ENCODE measurements at places on chromosomes 4 and X.

DNA sequence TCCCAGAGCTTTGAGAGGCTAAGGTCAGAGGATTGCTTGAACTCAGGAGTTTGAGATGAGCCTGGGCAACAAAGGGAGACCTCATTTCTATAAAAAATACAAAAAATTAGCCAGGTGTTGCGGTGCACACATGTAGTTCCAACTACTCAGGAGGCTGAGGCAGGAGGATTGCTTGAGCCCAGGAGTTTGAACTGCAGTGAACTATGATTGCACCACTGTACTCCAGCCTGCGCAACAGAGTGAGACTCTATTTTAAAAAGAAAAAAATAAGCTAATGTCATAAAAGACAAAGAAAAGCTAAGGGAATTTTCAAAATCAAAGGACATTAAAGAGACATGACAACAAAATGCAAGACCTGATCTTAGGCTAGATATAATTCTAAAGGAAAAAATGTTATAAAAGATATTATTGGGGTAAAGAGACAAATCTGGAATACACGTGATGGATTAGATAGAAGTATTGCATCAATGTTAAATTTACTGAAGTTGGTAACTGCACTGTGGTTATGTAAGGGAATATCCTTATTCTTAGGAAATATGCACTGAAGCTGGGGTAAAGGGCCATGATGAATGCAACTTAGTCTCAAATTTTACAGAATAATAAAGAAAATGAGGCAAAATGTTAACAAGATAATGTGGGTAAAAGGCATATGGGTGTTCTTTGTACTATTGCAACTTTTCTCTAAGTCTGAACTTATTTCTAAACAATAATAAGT, 75.2 kb downstream of the SPRY1 start:
- no peak for DNase-seq

GRCh38 chr4:159010100-159010499, 92.8 kb upstream of the RAPGEF2 start:
- DNase-seq: no peak

- no peak for DNase-seq
These were observed 72.7 kb downstream of the EFNB1 start for GRCh38 chrX:68901519-68901918.

GRCh38 chrX:135484641-135485289, 35.7 kb upstream of the INTS6L start:
- DNase-seq: peak; percentile 65

- peak; percentile 90 for DNase-seq
These were observed 506.9 kb upstream of the PCDH10 start for GRCh38 chr4:132642016-132642817.

GRCh38 chr4:19193274-19193981, 1058.3 kb upstream of the SLIT2 start:
- peak; percentile 25 for DNase-seq

DNA sequence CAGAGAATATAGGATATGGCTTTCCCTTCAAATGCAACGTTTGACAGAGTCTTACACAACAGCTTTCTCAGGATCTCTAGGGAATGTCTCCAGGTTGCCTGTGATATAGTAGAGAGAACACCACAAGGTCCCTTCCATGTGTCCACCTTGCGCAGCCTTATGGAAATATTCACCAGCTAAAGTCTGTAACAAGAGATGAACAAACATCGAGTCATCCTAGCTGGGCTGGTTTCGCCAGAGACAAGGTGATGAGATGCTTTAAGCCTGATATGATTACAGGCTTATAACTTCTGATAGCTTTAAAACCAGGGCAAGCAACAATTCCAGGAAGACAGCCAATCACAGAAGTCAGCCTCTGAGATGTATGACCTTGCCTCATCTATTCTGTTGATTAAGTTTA, 83.8 kb downstream of the SEL1L3 start:
- DNase-seq: no peak

DNA sequence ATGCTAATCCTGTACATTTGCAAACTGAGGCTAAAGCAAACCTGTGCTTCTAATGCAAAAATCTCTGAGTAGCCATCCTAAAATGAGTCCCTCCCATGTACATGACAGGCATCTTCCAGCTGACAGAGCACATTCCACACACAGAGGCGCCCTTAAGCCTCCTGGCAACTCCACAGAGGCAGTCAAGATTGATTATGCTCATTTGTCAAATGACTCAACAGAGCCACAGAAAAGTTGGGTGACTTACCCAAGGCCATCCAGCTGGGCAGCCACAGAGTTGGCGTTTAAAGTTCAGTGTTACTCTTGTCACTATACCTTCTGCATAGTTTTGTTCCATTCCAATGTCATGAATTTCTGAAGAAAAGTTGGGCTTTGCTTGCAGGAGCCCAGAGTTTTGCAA, 394.6 kb upstream of the FGF13 start:
- no peak for DNase-seq

GRCh38 chr4:124265701-124266100, 446.8 kb downstream of the ANKRD50 start:
- no peak for DNase-seq

DNA sequence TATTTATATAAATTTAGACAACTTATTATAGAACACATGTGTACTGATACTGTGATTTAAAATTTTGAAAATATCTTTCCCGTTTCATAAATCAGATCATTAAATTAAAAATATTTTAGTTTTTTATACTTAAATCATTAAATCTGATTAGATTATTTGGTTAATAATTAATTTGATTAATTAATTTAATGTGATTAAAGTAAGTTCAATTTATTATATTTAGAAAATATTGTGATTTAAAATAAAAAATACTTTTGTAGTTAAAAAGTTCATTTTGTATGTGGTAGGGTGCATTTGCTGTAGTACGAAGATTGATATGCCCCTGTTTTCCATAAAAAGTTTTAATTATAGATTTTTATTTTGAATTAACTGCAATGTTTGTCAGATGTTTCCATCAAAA, 1323.4 kb downstream of the RAPGEF2 start:
- no peak for DNase-seq

GRCh38 chr4:184316821-184317220, 99.1 kb upstream of the ENPP6 start:
- no peak for DNase-seq

- DNase-seq: no peak
These were observed 239.3 kb downstream of the GRIA2 start for GRCh38 chr4:157459785-157460184.

GRCh38 chrX:1440506-1440905, 12.2 kb downstream of the ASMTL start:
- DNase-seq: no peak

DNA sequence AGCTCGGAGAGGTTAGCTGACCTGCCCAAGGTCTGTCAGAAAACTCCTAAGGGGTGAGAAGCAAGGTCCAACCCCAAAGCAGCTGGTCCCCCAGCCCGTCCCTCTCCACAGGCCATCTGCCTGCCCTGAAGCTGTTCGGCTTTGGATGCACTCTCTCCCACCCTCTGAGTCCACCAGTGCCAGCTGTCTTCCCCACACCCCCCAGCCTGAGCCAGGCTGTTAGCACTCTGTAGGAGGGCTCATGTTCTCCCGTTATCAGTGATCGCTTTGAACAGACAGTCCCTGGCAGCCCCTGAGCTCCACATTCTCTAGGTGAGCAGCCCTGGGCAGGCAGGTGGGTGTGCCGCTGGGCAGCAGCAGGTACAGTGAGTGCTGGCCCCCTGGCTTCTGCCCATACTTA, 16.0 kb downstream of the ZNF185 start:
- DNase-seq: no peak

GRCh38 chr4:2745516-2745915, 10.6 kb downstream of the TNIP2 start:
- DNase-seq: no peak

- DNase-seq: no peak
These were observed 109.4 kb upstream of the AFAP1 start for GRCh38 chr4:8048856-8049676.

DNA sequence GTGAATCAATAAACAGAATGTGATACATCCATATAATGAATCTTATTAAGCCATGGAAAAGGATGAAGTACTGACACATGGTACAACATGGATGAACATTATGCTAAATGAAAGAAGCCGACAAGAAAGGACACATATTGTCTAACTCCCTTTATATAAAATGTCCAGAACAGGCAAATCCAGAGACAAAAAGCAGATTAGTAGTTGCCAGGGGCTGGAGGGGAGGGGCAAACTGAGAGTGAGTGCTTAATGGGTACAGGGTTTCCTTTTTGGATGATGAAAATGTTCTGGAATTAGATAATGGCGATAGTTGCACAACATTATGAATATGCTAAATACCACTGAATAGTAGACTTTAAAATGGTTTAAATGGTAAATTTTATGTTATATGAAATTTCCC, 17.4 kb downstream of the ADGRG4 start:
- DNase-seq: no peak

DNA sequence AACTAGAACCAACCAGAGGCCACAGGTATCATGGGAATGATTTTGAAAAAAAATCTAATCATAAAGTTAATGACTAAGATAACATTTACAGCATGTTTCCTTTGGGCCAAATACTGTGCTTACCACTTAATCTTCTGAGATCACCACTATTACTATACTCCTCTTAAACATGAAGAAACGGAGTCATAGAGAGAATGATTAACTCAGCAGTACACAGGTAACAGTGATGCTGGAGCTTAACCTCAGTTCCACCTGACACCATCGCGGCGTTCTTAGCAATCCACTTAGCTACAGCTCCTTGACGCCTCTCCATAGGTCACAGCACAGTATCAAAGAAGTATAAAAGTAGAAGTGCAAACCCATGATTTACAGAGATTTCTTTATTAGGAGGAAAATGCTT, 592.6 kb upstream of the SLIT2 start:
- DNase-seq: no peak

DNA sequence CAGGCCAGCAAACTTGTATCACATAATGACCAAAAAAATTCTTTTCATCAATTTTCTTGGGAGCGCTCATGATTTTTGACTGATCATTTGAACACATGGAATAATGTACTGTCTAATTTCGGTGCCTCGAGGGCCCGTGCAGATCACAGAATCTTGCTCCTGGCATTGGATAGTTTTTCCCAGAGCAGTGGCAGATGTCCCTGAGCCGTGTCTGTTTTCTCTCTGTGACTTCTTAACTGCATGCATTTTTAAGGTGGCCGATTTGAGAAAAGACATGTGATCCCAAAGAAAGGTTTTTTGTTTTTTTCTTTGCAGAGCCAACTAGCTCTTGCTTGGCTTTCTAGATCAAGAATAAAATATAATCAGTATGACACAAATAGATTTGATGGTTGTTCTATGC, 19.7 kb downstream of the GPRIN3 start:
- no peak for DNase-seq

- no peak for DNase-seq
These were observed 27.1 kb downstream of the ATP11C start for GRCh38 chrX:139905743-139906142.

DNA sequence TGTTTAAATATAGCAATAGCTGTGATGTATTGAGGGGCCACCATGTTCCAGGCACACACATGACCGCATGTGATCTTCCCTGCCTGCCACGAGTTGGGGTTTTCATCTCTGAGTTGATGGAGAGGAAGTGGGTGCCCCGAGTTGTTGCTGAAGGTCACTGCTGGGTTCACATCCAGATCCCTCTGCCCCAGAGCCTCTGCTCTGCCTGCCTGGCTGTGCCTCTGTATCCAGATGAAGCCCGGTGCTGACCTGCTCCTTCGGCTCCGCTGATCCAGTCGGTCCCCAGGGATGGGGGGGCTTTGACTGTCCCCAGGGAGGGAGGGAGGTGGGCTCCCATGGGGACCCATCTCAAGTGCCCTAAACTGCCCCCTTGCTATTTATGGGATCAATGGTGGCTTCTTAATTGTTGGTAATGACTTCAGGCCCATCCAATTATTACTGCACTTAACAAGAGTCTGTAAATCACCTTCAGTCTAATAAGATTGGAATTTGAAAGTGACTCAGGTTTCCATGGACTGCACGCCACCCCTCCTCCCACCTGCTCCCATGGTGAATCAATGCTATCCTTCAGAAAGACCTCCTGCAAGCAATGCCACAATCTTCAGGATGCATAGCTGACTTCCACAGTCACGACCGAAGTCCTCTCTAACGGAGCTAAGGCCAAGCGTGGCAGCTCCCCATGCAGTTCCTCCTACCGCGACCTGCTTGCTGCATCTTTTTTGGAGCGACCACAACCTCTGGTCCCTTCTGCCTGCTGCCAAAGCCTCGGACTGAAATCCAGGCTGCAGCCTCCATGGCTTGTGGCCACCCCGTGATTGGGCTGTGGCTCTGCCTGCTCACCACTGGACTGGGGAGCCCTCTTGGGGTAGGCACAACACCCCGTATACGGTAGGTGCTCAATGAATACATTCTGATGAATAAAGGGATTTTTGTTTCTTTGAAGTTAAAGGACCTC, 73.1 kb downstream of the CPZ start:
- DNase-seq: no peak

DNA sequence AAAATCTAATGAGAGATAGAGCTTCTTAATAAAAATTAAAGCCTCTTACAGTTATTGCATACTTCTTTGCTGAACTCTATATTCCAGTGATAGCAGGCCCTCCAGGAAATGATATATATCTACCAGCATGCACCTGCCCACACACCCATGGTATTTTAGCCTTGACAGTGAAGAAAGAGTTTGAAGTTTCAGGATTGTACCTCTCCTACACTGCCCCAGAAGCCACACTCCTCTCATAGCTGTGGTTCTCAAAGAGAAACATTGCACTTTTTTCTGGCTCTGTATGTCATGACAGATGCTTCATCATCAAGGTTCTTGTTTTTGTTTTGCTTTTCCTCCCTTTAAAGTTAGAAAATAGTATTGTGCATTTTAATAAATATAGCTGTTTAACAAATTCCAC, 34.0 kb downstream of the INPP4B start:
- no peak for DNase-seq

DNA sequence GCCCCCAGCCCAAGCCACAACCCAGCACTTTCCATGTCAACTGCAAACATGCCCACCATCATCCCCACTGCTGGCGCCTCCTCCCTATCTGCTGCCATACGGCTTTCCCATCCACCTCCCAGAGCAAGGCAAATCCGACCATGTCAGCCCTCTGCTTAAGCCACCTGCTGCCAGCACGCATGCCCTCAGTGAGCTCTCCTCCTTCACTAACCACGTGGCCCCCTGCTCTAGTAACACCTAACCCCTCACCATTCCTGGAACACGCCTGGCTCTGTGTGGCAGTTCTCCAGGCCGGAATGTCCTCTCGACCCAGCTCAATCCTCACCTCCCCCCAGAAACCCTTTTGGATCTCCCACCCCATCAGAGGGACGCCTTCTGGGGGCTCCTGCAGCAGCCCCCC, 17.4 kb downstream of the BCAP31 start:
- DNase-seq: no peak

GRCh38 chr4:142110136-142110535, 473.8 kb downstream of the IL15 start:
- no peak for DNase-seq

- no peak for DNase-seq
These were observed 98.6 kb upstream of the ATXN3L start for GRCh38 chrX:13418126-13419097.

DNA sequence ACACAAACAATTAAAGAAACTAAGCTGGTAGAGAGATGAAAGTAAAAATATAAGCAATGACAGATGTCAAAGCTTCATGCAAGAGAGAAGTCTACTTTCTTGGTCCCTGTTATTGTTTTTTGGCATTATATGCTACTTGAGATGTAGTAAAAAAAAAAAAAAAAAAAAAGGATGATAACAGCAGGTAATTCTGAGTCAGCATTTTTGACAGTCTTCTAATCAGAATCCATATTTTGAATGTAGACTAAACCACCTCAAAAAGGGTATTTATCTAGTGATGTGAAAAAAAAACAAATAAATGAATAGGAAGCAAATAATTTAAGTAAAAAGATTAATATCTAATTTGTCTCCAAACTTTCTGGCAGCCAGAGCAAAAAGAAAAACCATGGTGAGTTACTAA, 422.2 kb upstream of the CPEB2 start:
- DNase-seq: no peak

GRCh38 chr4:185079271-185079905, 61.1 kb downstream of the HELT start:
- no peak for DNase-seq

GRCh38 chr4:164358400-164358799, 395.5 kb upstream of the SMIM31 start:
- peak; percentile 70 for DNase-seq

Measured in OCI-M1 (cell line).